ENCODE measurements at places on chromosomes 6 and 20. TPM values are rescaled to one million over a fixed set of nuclear protein-coding genes. Genes with fewer than 3 reads are reported as not detected.

- DNase-seq: no peak
Observed at GRCh38 chr6:11424395-11425034, 113.0 kb upstream of the TMEM170B start.

DNA sequence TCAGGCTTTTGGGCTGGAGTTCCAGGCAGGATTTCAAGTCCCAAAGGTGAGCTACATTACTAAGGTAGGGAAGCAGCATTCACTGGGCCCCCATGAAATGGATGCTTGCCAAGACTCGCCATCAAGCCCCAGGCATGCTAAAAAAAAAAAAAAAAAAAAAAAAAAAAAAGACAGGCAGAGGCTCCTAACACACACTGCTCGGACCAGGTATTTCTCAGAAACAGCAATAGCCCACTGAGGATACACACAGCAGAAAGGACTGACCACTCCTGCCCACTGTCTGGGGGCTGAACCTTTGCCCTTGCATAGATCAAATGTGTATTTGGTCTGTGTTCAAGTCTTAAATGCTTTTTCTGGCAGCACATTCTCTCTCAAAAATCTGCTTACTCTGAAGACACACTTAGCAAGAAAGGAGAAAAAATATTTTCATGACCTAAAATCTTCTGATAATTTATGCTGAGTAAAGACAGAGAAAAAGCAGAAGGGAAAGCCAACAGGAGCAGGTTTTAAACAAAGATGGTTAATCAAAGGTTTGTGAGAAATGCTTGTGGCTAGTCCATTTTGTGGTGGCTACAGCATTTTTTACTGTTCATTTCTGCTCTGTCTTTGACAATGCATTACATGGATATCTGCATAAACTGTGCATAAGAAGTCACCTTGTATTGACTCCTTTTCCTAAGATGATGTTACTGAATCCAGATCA, 37.9 kb upstream of the BEND6 start:
- DNase-seq: peak; percentile 59

DNA sequence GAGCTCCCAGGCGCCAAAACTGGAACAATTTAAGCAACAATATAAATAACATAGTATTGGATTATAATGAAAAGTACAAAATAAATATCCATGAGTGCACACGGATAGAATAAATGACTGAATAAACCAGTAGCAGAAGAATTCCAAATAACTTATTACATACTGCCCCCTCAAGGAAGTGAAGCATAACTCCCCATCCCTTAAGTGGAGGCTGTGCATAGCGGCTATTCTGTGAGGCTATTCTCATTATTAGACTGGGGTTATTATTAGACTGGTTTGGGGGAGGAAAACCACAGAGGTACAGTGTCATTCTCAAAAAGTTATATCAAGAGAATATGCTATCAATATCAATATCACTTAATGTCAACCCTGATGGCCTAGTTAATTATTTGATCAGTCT, 94.4 kb upstream of the SIRPA start:
- DNase-seq: peak; percentile 36

The COL19A1 gene
- 0.10 TPM for total RNA-seq

GRCh38 chr6:20509212-20509611, 25.0 kb upstream of the CDKAL1 start:
- DNase-seq: no peak

The APMAP gene
- total RNA-seq: 110 TPM

DNA sequence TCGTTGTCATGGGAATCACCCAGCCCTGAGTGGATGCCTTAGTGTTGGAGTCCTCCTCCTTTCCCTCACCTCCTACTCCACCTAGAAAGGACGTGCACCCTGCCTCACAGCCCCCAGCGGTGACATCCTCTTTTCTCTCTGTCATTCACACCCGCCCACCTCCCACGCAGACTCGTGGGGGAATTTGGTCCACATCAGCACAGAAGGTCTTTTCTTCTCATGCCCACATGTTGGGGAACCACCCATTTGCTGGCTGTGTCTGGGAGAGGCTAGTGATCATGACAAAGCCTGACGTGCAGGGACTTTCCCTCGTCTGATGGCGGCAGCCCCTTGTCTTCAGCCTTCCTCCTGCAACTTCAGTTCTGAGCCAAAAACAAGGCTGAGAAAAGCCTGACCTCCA, 96.0 kb upstream of the CNKSR3 start:
- DNase-seq: no peak

DNA sequence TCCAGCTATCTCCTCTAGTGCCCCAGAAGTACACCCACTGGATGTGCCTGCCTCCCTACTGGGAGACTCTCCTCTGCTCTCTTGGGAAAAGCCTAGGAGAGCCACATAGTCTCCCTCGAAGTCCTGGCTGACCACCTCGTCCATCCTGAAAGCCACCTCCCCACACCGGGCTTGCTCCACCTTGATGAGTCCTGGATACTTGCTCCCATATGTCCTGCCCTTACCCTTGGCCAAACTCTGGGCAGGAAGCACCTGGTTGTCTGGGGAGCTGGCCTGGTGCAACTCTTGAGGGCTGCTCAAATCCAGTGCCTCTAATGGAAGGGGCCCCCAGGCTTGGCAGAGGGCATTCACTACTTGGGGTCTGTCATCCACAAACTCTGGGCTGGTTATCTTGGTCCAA, 19.3 kb downstream of the KIAA1755 start:
- DNase-seq: no peak

- DNase-seq: no peak
Observed at GRCh38 chr6:117557951-117558350, 44.4 kb downstream of the GOPC start.

DNA sequence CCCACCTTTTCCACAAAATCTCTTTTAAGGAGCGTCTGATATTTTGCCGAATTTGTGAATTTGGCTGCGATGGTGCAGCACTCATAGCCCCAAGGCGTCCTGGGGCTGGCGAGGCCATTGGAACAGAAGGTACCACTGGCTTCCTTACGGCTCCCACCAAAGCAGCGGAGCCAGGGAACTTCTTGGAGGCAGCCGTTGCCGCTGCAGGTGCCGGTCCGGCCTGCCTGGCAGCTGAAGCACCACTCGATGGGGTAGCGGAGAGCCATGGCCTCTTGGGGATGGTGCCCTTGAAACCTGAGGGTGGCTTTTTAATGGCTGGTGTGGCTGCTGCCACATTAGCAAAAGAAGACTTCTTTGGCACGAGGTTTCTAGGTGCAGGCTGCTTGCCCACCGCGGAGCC, 29.8 kb downstream of the DIDO1 start:
- DNase-seq: no peak

The MPC1 gene
- total RNA-seq: 43.6 TPM

DNA sequence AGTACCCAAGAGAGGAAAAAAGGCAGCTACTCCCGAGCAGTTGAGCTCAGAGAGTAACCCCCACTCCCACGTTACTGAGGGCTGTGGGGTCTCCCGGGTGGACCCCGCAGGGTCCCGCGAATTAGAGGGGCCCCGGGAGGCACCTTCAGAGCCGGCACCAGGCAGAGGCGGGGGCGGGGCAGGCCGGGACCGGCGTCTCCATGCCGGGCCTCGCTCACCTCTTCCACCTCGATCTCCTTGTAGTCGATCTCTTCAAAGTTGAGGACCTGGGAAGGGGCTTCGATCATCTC, 381 bp downstream of the MAP3K7 start:
- no peak for DNase-seq

The TFAP2A gene
- 2.1 TPM for total RNA-seq

The RIPPLY2 gene
- not detected for total RNA-seq

The DXO gene
- total RNA-seq: 15.6 TPM

The PDSS2 gene
- 7.7 TPM for total RNA-seq

The GSTA3 gene
- total RNA-seq: not detected

DNA sequence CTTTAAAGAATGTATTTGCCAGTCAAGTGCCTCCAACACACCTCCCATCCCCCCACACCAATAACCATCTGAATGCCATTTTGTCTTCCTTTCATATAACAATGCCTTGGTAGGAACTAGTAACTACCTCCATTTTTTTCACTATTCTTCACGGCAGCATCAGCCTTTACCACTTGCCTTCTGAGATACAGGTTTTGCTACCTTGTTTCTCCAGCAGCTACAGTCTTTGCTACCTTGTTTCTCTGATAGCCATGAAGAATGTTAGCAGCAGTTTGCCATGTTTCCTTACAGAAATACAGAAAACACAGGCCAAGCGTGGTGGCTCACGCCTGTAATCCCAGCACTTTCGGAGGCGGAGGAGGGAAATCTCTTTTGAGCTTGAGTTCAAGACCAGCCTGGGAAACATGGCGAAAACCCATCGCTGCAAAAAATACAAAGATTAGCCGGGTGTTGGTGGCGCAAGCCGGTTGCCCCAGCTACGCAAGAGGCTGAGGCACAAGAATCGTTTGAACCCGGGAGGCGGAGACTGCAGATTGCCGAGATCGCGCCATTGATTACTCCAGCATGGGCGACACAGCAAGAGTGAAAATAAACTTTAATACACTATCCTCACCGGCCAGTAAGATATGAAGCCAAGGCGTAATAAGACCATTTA, 100.9 kb downstream of the HFE start:
- DNase-seq: no peak

The MATN4 gene
- total RNA-seq: 0.19 TPM

DNA sequence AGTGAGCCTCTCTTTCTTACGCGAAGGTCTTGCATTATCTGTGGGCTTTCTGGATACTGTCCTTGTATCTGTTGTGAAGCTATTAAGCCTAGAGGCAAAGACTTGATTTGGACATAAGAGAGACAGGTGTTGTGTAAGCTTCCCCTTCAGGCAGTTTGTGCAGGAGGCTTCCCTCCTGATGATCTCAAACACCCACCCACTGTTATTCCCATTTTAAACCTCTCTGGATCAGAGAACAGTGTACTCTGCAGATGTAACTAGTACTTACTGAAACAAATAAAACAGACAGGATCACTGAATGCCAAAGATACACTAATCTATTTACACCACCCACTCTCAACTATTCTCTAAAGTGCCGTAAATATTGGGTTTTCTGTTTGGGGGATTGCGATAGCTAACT, 113.8 kb upstream of the RAB32 start:
- DNase-seq: no peak

Measured in astrocyte (in vitro differentiated cells and primary cell).